ENCODE measurements at places on chromosomes 12 and 14. TPM values are rescaled to one million over a fixed set of nuclear protein-coding genes. Genes with fewer than 3 reads are reported as not detected.

The MSI1 gene
- total RNA-seq, result 7.5 TPM

The LAG3 gene
- total RNA-seq, result not detected

The PMEL gene
- not detected for total RNA-seq

The VSX2 gene
- total RNA-seq, result not detected

The NPFF gene
- total RNA-seq, result not detected

The BHLHE41 gene
- total RNA-seq, result 1.1 TPM

The PSME1 gene
- 24.5 TPM for total RNA-seq

The CMTM5 gene
- total RNA-seq, result 0.62 TPM

The NR1H4 gene
- not detected for total RNA-seq

The SLC16A7 gene
- total RNA-seq, result 44.9 TPM

The KLRC2 gene
- 2.5 TPM for total RNA-seq

The KRT5 gene
- 0.62 TPM for total RNA-seq

The CCDC184 gene
- 17.0 TPM for total RNA-seq

The ETFBKMT gene
- total RNA-seq, result 3.4 TPM

The KCNK13 gene
- 1.2 TPM for total RNA-seq

The BBS10 gene
- total RNA-seq, result 44.3 TPM

The SYT1 gene
- 166 TPM for total RNA-seq

The PLD4 gene
- 5.8 TPM for total RNA-seq

The FOXN4 gene
- 0.16 TPM for total RNA-seq

The VWF gene
- 9.7 TPM for total RNA-seq

The MDGA2 gene
- total RNA-seq, result 61.9 TPM

The RNASE2 gene
- total RNA-seq, result not detected

The SIX6 gene
- total RNA-seq, result not detected

The NGDN gene
- total RNA-seq, result 49.1 TPM

The KCNH3 gene
- total RNA-seq, result 7.5 TPM

The B4GALNT1 gene
- 45.2 TPM for total RNA-seq

The PCK2 gene
- total RNA-seq, result 1.1 TPM

The EML5 gene
- total RNA-seq, result 30.3 TPM

The SDSL gene
- total RNA-seq, result 1.6 TPM

The GRIP1 gene
- 104 TPM for total RNA-seq

The NAV3 gene
- 313 TPM for total RNA-seq

The RHOF gene
- 14.5 TPM for total RNA-seq

The KLHDC2 gene
- 180 TPM for total RNA-seq

The TAS2R9 gene
- total RNA-seq, result 1.2 TPM

The VASH1 gene
- 90.8 TPM for total RNA-seq

The DCAF4 gene
- 7.0 TPM for total RNA-seq

The CCDC38 gene
- 0.16 TPM for total RNA-seq

The BEGAIN gene
- total RNA-seq, result 8.1 TPM

The CELA1 gene
- not detected for total RNA-seq
